Activated CD4-positive, alpha-beta T cell treated with anti-CD3 and anti-CD28 coated beads, Interleukin-2, amount 10 ng/mL, durations not matched to agents 24 days and 14 days (primary cell): ENCODE measurements at places on chromosomes 16 and 17.

GRCh38 chr16:81469710-81470535 lies 25.3 kb downstream of the CMIP start:
- peak overlapping the region; percentile 66 for H3K4me3 ChIP-seq
- H3K27me3 ChIP-seq = no peaks in the 10 kb centered on the region
- DNase-seq = peak; percentile 87
- peaks cover 56% of the 10 kb centered on the region for H3K4me1 ChIP-seq
- H3K27ac ChIP-seq = peak overlapping the region; percentile 89
- peaks cover 13% of the 10 kb centered on the region for H3K36me3 ChIP-seq

DNA sequence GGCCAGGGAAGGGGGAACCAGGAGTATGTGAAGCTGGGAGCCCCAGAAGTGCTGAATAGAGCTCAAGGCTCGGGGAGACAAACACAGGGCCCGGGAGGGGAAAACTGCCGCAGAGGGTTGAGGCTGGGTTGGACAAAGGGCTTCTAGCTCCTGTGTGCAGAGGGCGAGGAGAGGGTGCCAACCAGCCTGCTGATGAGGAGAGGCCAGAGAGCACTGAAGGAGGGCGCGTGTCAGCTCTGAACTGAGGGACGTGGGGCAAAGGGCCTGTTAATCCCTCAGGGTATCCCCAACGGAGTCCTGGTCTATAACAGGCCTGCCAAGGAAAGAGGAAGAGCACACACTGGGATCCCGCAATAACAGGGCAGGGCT lies 151.3 kb downstream of the C16orf78 start:
- no peaks in the 10 kb centered on the region for H3K27me3 ChIP-seq
- no peak overlapping the region for H3K27ac ChIP-seq
- no peak for DNase-seq
- no peak overlapping the region for H3K4me3 ChIP-seq
- no peaks in the 10 kb centered on the region for H3K36me3 ChIP-seq

DNA sequence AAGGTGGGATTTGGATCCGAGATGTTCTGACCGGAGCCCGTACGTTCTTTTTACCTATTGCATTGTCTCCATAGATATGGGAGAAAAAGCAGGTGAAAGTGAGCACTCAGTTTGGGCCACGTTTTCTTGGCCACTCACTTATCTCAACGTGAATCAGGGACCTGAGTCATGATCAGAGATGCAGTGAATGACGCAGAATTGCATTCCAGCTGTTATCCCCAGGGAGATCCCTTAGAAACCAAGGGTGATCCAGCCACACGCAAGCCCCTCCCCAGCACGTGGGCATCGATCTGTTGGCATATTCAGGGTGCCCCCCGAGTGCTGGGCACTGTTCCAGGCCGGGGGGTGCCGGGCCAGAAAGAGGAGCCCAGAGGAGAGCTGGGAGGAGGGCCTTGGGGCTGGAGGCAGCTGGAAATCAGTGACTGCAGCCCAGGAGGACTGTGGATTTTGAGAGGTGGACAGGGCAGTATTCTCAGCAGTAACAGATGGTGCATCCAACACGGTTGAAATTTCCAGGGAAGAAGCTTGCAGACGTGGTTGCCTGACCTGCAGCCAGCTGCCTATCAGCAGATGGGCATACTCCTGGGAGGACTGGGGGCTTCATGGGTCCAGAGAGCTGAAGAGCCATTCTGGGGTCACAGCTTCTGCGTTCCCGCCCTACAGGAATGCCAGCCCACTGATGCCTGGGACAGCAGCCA lies 87.2 kb upstream of the CACNG5 start:
- peaks cover 38% of the 10 kb centered on the region for H3K36me3 ChIP-seq
- DNase-seq = no peak
- H3K4me1 ChIP-seq = no peaks in the 10 kb centered on the region
- no peak overlapping the region for H3K27ac ChIP-seq
- no peak overlapping the region for H3K4me3 ChIP-seq

DNA sequence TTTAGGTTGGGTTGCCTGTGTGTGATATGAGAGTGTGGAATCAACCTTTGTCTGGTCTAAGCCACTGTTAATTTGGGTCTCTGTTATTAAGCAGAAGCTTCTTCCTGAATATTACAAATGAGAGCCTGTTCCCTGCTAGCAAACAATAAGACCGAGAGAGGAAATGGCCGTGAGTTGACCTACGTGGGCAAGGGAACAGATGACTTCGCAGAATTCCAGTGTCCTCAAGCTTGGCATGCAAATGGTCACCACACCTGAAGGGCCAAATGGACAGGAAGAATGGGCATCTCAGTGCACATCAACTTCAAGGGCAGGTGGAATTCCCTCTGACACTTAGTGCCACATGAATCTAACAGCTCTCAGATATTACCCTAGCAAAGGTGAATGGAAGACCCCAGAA lies 250.8 kb upstream of the FOXF1 start:
- H3K4me1 ChIP-seq = no peaks in the 10 kb centered on the region
- DNase-seq = peak; percentile 20
- H3K36me3 ChIP-seq = no peaks in the 10 kb centered on the region

DNA sequence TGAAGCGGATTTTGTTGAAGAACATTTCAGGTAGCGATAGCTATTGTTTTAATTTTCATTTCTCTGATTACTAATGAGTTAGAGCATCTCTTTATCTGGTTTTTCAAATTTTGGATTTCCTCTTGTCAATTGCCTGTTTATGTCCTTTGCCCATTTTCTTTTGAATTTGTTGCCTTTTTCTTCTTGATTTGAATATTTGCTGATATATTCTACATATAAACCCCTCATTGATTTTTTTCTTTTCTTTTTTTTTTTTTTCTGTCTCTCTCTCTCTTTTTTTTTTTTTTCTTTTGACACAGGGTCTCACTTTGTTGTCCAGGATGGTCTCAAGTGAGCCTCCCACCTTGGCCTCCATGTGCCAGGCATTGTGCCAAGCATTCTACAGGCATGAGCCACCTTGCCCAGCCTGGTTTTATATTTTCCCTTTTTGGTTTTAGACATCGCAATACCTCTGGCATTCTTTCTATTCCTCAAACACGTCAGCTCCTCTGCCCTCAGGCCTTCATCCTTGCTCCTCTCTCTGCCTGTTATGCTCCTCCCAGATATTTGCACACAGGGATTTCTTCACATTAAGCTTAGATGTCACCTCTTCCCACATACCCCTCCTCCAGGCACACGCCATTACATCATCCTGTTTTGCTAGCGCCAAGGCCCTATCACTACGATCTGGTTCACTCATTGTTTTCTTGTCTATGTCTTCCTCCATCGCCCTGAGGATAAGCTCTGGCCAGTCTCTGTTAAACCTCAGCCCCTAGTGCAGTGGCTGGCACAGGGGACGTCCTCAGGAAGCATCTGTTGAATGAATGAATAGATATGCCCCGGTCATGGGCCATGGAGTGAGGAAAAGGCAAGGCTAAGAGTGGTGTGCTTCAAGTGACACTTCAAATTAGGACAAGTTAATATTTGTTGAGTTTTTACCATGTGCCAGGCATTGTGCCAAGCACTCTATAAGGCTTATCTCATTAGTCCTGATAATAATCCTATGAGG lies 8.6 kb downstream of the SARM1 start:
- no peak overlapping the region for H3K27ac ChIP-seq
- no peak overlapping the region for H3K4me3 ChIP-seq

- peaks cover 17% of the 10 kb centered on the region for H3K4me1 ChIP-seq
- no peak for DNase-seq
- no peak overlapping the region for H3K27ac ChIP-seq
- peaks cover 36% of the 10 kb centered on the region for H3K27me3 ChIP-seq
- no peaks in the 10 kb centered on the region for H3K36me3 ChIP-seq
Measured at GRCh38 chr16:996681-997080, 15.1 kb downstream of the SOX8 start.

GRCh38 chr16:48250520-48251278 lies 3.4 kb upstream of the ABCC11 start:
- no peak overlapping the region for H3K4me3 ChIP-seq
- H3K27ac ChIP-seq = no peak overlapping the region
- no peaks in the 10 kb centered on the region for H3K27me3 ChIP-seq
- peaks cover 28% of the 10 kb centered on the region for H3K36me3 ChIP-seq
- no peak for DNase-seq

DNA sequence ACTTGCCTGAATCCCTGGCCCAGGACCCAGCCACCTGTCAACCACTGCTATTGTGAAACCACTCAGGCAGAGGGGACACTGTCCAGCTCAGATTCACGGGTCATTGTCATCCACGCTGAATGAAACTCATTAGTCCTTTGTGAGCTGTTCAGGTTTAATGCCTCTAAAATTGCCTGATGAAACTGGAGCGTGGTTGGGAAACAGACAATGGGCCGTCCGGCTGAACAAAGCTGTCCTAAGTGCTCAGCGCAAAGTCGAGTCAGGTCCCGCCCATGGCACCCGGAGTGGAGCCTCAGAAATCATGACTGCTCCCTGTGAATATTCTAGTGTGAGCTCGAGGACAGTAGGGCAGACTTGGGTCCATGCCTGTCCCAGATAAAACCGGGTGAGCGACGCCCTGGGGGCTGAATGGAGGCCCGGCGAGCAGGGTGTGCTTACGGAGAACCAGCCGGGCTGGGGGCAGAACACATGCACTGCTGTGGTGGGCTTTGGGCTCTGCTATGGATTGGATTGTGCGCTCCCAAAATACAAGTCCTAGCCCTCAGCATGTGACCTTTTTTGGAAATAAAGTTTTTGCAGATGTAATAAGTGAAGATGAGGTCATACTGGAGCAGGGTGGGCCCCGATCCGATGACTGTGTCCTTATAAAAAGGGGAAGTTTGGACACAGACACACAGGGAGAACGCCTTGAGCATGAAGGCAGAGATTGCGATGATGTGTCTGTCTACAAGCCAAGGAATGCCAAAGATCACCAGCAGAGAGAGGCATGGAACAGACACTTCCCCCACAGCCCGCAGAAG lies 12.9 kb upstream of the CMIP start:
- H3K27me3 ChIP-seq = peaks cover 19% of the 10 kb centered on the region
- H3K27ac ChIP-seq = no peak overlapping the region
- peaks cover 3% of the 10 kb centered on the region for H3K4me1 ChIP-seq
- H3K36me3 ChIP-seq = peaks cover 2% of the 10 kb centered on the region
- DNase-seq = no peak

DNA sequence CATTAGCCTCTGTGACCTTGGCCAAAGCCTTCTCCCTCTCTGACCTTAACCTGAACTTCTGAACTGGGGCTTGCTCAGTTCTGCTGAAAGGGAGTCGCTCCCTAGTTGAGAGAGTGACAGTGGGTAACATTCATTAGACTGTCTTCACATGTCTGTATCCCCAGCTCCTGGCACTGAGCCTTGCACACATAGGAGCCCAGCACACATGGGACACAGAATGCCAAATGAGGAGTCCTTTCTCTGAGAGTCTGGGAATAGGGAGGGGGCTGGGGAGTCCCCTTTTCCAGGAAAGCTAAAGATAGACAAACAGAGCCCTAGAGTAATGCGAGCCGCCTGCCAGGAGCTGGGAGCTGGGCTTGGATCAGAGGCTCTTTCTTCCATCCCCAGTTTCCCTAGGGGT lies 2.5 kb downstream of the TAC4 start:
- DNase-seq = no peak
- no peak overlapping the region for H3K4me3 ChIP-seq
- peaks cover 9% of the 10 kb centered on the region for H3K4me1 ChIP-seq
- H3K36me3 ChIP-seq = peaks cover 5% of the 10 kb centered on the region
- no peak overlapping the region for H3K27ac ChIP-seq
- no peaks in the 10 kb centered on the region for H3K27me3 ChIP-seq

GRCh38 chr17:3665834-3666233 lies 2.5 kb downstream of the TAX1BP3 start:
- peaks cover 9% of the 10 kb centered on the region for H3K36me3 ChIP-seq
- H3K4me3 ChIP-seq = peak overlapping the region; percentile 28
- H3K27me3 ChIP-seq = no peaks in the 10 kb centered on the region
- no peak for DNase-seq
- peaks cover 20% of the 10 kb centered on the region for H3K4me1 ChIP-seq
